ENCODE measurements at places on chromosomes 11 and 22.

DNA sequence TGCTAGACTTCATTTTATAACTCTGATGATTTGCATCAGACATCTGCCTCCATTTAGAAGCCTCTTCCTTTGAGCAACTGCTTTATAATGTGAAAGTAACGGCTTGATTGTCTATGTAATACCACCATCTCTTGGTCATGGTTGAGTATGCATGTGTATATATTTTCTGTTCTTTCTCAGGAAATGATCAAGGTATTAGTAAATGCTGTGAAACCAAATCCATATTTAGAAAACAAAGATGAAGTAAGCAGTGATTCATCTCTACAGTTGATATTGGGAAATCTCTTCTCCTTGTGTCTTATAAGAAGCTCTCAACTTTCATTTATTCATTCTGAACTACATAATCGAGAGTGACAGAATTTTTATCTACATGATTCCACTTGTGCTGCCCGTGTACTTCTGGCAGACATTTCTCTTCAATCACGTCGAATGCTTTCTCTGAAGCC is 104.6 kb upstream of the ANO3 start:
- peak; percentile 76 for DNase-seq

DNA sequence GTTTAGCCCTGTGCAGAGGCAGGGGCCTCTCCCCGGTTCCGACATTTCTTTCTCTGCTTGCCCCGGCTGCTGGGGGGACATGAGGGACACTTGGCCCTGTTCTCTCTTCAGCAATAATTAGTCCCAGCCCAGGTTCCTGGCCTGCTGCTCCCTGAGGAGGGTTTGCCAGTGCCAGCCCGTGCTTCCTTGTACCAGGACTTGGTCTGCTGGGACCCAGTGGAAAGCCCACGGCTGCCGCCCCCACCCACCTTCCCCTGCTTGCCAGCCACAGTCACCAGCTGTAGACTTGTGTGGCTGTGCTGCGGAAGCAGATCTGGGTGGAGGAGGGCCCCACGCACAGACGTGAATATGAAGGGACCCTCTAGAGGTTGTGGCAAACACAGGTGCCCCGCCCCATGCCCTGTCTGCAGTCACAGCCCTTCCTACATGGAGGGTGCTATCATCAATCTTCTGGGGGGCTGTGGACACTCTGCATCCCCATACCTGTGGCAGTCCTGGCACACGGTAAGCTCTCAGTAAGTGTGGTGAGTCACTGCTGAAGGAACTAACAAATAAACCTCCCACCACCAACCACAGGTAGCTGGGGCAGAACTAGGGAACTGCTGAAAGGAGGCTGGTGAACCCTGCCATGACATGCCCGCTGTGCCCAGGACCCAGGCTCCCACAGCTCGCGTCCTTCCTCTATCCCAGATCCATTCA is 949 bp downstream of the TP53AIP1 start:
- DNase-seq: no peak

DNA sequence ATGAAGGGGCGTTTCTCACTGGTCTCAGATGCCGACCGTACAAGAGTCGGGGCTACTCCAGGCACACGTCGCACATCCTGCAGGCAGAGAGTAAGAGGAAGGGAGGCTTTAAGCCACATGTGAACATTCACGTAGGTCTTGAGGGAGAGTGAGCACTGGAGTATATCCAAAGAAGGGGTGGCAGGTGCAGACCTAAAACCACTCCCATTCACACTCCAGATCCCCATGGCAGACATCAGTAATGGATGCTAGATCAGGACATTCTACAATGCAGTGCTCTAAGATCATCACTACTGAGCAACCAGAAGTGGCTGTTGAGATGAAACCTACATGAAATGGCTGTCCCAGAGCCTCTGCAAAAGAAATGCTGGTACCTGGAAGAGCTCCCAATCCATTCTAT is 39.0 kb downstream of the WT1 start:
- DNase-seq: no peak

DNA sequence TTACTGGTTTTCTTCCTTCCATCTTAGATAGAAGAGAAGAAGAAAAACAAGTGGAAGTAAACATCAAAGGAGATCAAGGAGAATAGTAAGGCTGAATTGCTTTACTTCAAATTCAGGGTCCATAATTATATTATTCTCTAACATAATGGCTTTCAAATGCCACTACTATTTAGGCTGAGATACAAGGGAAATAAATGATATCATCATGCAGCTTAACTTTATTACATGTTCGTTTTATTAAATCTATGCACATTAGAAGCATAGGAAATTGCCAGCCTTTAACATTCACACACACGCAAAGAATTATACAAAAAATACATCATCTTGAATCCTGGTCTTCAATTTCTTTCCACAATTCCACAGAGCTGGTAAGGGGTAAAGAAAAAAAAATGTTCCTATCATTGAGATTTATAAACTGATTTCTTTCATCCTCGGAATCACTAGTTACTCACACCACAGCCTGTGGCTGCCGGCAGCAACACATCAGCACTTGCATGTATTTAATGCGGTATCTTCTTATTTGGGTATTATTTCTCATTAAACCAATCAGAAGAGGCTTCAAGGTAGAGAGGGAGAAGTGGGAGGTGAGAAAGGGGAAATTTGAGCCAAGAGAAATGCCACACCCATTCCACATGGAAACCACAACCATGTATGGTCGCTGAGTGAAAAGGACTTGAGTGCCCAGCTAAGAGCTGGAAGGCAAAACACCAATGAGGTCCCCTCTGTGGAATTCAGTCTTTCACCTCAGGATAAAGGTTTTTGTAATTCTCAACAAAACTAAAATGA is 26.3 kb downstream of the SYTL2 start:
- DNase-seq: no peak

DNA sequence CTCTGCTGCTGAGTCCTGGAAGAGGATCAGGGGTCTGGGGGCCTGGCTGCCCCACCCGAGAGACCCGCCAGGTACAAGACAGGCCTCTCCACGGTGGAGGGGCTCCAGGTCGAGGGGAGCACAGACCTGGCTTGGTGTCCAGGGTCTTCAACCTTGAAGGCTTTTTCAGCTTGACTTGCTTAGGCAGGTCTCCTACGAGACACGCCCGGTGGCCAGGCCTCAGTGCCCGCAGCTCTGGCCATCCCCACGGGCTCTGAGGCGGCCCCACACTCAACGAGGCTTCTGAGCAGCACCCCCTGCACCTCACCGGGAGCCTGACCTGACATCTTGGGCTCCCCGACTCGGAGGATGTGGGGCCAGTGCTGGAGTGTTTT is 6.6 kb upstream of the PLXNB2 start:
- no peak for DNase-seq

DNA sequence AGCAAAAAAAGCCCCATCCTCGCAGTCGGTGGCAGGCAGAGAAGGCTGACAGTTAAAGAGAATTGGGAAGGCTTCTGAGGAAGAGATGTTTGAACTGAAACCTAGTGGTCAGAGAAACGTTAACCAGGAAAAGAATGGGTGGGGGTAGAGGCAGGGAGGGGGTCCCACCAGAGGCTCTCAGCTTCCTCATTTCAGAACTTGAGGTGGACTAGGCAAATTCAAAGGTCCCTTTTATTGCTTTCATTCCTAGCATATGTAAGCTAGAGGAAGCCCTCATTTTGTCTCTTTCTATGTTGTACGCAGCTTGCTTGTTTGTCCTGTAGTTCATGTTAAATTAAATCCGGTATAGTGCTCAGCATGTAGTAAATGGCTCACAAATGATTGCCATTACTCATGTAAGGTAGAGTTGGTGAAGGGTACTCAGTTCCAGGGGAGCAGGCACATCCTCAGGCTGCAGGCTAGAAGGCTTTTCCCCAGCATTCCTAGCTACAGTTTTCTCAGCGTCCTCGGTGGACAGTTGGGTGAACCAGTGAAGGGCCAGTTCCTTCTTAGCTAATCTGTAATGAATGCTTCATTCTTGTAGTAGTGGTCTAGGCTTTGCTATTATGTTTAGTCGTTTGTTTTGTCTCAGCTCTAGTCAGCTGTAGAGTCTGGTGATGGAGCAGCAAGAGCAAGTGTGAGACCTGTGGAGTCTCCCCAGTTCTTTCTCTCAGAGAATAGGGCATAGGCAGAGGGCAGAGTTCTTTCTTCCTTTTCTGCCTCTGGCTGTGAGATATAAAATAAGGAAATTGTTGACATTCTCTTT is 58.6 kb downstream of the UVRAG start:
- DNase-seq: no peak

DNA sequence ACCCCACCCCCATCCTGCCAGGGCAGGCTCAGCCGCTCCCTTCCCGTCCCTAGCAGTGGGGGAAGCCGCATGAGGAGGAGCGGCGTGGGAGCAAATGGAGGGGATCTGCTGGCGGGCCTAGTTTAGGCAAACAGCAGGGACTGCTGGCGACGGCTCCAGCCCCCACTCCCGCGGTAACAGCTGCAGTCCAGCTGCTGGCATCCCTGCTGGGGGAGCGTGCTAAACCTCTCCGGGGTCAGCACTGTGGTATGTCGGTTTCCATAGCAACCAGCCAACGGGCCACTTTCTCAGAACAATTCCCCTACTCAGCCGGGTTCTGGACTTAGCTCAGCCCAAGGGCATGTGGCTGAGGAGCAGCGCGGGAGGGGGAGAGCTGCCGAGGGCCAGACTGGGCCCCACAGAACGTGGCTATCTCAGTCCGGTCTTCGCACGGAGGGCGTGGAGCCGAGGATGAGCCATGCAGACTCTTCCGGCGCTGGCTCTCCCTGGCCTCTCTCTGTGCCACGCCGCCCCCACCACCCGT is 98.8 kb downstream of the PKNOX2 start:
- DNase-seq: peak; percentile 100

DNA sequence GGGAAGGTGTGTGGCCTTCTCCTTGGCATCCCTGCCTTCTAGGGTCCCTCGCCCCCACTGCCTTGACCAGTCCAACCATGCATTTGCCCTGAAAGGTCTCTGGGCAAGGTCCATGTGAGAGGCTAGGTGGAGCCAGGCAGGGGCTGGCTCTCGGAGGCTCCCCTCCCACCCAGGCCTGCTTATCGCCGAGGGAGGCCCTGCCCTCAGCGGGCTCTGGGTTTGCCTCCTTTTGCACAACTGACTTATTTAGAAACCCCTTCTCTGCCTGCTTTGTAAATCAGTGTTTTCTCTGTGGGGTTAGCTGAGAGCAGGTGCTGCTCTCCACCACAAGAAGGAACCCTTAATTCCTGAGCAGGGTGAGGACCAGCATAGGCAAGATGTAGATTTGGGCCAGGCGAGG is 47.7 kb downstream of the CD82 start:
- DNase-seq: no peak

DNA sequence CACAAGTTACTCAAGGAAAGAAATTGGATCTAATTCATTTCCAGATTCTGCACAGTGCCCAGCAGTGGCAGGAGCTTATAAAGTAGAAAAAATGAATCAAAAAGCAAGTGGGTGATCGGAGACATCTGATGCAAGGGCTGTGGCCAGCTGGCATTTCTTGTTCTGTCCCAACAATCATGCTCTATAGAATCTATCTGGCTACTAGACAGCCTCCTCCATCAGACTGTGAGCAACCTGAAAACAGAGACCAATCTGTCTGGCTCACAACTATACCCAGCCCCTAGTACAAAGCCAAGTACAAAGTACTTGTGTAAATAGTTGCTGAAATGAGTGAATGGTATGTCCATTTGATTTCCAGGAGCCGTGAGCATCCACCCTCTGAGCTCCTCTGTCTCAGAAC is 11.4 kb downstream of the USH1C start:
- no peak for DNase-seq

- DNase-seq: no peak
Observed at GRCh38 chr11:116427903-116428637, 344.7 kb downstream of the BUD13 start.

- DNase-seq: peak; percentile 59
Observed at GRCh38 chr11:111555255-111555654, 14.7 kb downstream of the LAYN start.

DNA sequence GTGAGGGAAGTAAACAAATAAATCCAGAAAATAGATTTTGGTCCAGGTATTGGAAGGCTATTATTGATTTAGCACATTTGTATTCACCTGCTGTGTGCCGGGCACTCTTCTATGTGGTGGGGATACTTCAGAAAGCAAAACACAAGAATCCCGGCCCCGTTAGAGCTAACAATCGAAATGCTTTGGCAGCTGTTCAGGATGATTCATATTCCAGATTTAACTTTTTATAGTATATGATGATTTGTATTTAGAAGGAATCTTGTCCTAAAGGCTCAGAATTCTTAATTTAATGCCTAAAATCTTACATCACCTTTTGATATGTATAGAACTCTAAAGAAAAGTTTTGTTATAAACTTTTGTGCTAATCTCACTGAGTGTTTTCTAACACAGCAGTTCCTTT is 28.0 kb downstream of the ZC3H12C start:
- no peak for DNase-seq

Data from BJ (cell line).